Heart right ventricle (tissue), 16 donors: ENCODE measurements at places on chromosomes 1 and 21. TPM values are rescaled to one million over a fixed set of nuclear protein-coding genes. Genes with fewer than 3 reads are reported as not detected.
A peak's percentile ranks its signal among the peaks of the same experiment; 100 is the strongest.

GRCh38 chr1:33375316-33375715, 54.4 kb upstream of the A3GALT2 start:
- DNase-seq: no peak

The SNX27 gene
- total RNA-seq: 30.1 TPM

GRCh38 chr1:178959543-178960460, 65.9 kb upstream of the FAM20B start:
- no peak for DNase-seq

DNA sequence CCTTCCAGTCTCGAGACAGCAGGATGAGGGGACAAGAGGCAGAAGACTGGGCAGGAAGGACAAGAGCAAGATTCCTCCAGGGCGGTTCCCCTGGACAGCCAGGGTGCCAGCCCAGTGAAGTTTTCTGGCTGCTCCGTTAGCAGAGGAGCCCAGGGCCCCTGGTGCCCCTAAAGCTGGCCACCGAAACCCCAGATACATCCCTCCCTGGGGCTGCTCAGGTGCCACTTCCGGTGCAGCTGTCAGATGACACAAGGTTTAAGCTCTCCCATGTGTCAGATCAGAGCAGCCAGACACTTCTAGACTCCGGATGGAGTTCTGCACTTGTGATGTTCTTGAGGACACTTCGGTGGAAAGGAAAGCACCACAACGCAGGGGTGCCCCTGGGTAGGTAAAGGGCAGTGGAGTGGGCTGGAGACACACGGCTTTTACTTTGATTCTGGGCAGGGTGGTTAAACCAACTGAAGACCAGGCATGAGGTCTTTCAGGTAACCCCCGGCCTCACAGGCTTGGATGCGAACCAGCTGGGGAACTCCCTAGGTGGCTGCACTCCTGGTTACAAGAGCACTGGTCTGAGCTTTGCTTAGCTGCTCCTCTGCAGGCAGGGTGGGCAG, 85.7 kb downstream of the ITPKB start:
- DNase-seq: no peak

DNA sequence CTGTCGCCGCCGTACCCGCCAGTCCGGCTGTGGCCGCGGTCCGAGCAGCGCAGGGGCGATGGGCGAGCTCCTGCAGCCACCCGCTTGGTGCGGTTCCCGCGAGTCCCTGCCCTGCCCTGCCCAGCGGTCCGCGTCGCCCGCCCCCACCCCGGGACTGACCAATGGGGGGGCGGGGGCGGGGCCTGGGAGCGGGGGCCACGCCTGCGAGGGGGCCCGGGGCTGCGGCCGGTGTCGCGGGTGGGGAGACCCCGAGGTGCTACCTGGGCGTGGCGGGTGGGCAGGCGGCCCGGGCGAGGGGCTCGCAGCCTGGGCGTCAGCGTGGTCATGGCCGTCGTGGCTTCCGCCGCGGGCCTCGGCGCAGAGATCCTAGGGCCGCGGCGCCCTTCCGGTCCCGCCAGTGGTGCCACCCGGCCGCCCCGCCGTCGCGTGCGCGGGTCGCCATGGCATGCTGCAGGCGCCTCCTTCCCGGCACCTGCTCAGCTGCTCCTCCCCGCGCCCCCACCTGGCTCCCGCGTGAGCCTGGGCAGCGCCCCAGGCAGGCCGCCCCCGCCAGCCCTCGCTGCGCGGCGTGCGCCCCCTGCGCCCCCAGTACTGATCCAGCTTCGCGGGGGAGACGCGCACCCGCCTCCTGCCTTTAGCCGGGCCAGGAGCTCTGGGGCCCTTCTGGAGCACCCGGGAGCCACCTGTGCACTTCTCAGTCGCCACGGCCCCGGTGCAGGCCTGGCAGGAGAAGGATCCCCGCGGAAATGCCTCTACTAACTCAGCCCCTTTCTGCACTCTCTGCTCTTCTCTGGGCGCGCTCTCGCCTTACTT, at the start of gene BMP8B:
Gene BMP8B (minus strand): TSS at position 108 of the 813 bp plus-strand sequence. CDS start 380 bp downstream, outside the sequence.
- peak; percentile 36 for DNase-seq

- DNase-seq: no peak
These were observed 175.7 kb downstream of the ST6GALNAC3 start for GRCh38 chr1:76250271-76250670.

DNA sequence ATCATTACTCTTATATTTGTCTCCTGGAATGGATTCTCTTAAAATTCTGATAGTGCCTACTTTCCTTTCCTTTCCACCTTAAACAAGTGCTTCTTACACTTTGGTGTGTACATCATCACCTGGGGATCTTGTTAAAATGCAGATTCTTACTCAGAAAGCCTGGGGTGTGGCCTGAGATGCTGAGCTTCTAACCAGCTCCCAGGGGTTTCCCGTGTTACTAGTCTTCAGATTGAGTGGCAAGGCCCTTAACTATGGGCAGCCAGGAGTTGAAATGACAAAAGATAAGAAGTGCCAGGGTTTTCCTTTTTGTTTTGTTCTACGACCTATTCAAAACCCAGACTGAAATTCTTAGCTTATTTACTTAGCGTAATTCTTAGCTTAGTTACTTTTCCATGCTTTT, 159.2 kb downstream of the HFM1 start:
- no peak for DNase-seq

GRCh38 chr21:34830386-34831170, 161.8 kb downstream of the CLIC6 start:
- DNase-seq: no peak
